Fibroblast of skin of abdomen (primary cell): ENCODE measurements at places on chromosomes 5 and 9.

- DNase-seq: peak; percentile 29
Measured at GRCh38 chr9:13020146-13021040, 245.6 kb downstream of the LURAP1L start.

GRCh38 chr9:136268318-136268717 lies 22.7 kb upstream of the QSOX2 start:
- no peak for DNase-seq

- DNase-seq: no peak
Measured at GRCh38 chr5:180690562-180690961, 41.2 kb upstream of the FLT4 start.

- peak; percentile 36 for DNase-seq
Measured at GRCh38 chr5:127313847-127314473, 23.4 kb downstream of the MEGF10 start.

DNA sequence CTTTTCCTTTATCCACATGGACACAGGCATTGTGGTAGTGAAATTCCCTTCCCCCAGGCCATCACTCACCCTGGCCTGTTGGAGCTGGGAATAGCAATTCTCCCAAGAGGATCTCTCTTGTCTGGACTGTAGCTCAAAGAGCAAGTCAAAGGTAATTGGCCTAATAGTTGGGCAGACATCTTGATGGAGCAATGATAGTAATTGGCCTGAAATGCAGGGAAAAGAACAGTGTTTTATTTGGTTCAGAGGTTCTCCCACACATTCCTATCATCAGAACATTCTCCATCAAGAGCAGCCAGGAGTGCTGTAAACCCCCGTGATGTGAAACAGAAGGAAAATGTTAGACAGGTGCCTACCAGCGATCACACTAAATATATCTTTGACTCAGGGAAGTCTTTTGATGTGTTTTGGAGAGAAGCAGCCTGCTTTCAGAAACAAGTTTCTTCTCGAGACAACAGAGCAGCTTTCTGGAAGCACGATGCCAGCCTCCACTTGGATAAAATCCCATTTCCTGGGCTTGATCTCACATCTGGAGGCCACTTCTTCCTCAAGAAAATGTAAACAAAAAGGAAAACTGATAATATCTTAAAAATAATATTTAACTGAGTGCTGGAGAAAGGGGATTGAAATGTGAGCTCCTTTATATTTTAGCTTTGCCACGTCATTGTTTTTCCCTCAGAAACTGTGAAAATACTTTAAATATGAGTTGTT lies 198.1 kb upstream of the WWC1 start:
- no peak for DNase-seq

GRCh38 chr9:93072383-93072795 lies 13.9 kb downstream of the SUSD3 start:
- DNase-seq: peak; percentile 44

GRCh38 chr9:129884220-129885017 lies 49.2 kb downstream of the USP20 start:
- DNase-seq: peak; percentile 83

DNA sequence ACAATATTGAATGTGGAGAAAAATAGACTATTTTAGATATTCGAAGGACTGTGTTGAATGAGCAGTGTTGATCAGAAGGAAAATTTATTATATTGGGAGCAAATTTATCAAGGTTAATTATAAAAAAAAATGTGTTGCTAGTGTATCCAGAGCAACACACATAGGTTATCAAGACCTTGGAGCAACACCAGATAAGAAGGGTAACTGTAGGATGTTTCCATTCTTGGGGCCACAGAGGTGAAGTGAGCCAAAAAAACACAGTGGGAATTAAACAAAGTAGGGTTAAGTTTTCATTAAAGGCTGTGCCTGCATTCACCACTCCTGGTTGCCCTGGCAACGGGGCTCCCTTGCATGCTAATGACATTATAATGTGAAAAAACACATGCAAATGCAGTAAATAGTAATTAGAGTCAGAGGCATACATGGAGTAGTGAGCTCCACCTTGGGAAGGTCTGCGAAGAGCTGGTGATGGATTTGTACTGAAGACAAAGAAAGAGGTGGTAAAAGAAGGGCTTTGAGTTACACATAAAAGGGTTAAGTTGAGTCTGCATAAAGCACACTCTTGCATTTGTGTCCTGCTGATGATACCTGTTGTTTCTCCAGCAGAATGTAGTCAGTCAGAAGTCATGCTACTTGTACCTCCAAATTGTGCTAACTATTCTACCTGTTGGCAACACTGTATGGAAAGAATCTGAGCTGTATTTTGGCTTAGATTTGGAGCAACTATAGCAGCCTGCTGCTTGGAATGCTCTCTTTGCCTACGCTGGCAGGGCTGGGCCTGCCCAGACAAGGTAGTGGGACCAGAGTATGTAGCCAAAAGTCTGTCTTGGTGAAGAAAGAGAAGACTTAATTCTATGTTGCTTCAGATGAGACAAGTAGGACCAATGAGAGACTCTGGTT lies 59.6 kb downstream of the ATG10 start:
- no peak for DNase-seq

DNA sequence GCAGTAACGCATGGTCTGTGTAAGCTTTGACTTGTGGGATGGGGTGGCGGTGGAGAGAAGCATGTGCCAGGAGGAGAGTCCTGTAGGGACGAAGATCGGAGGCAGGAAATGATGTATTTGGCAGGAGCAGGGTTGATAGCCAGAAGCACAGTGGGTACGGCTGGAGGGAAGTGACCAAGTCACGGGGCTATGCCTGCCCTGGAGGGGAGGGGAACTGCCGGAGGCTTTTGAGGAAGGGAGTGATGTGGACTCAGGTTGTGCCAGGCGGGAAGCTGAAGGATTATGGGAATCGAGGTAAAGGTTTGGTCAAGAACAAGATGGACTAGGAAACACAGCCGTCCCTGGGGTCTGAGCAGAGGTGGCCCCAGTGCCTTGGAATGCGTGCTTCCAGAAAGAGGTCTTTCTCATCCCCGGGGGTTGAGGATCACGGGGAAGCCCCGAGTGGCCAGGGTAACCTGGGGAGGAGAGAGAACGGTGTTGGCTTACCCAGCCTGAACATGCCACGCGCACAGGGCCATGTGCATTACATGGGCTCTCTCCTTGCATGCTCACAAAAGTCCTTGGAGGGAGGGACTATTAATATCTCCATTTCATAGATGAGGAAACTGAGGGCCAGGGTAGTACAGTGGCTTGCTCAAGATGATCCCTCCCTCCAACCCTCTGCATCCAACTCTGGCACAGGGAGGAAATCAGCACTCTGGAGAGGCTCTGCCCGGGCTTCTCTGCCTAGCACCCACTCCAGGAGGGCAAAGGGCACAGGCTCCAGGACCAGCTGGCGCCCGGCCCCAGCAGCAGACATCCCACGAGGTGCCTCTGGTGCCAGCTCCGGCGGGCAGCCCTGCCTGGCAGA lies 253.8 kb downstream of the PBX3 start:
- no peak for DNase-seq

DNA sequence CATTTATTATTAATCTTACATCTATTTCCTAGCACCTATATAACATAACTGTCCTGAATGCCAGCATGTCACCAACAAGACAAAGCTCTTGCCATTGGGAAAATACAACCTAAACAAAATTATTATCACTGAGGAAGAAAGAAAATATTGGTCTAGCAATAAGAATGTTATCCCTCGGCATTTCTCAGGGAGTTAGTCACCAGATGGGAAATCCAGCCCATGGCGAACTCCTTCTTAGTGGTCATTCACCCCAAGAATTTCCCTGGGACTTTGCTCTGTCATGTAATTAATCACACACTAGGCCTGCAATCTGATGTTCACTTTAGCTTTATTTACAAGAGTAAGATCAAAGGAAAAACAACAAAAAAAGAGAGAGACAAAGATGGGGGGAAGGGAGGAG lies 56.1 kb upstream of the TAS2R1 start:
- peak; percentile 63 for DNase-seq

GRCh38 chr9:106757514-106757913 lies 105.5 kb upstream of the ZNF462 start:
- DNase-seq: no peak

DNA sequence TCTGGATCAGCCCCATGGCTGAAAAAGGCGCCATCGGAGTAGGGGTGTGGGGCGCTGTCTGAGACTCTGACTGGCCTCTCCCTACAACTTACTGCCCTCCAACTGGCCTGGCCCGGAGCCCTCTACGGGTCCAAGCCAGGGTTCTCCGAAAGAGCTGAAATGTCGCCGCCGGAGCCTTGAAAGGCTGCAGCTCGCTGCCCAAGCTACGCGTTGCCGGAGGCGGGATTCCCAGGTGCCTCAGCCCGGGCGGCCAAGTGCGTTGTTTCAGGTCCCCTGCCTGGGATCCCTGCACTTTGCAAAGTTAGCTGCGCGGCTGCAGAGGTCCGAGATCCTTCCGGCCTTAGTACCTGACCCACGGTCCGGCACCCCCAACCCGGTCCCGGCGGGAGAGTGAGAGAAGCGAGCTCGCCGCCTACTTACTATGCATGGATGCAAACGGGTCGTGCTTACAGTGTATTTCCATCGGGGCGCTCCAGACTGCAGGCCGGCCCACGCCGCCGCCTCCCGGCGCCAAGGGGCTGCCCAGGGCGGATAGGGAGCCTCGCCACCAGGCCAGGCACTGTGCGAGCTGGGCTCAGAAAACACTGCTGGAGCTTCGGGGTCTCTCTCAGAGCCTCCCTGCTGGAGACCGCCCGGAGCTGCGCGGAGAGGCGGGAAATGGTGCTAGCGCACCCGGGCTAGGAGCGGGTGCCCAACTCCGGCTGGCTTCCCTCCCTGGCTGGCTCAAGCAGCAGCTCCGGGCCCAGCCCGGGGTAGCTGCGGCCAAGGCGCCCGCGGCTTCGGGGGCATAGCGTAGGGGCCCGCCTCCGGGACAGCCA lies 7.7 kb downstream of the PAX5 start:
- DNase-seq: no peak

DNA sequence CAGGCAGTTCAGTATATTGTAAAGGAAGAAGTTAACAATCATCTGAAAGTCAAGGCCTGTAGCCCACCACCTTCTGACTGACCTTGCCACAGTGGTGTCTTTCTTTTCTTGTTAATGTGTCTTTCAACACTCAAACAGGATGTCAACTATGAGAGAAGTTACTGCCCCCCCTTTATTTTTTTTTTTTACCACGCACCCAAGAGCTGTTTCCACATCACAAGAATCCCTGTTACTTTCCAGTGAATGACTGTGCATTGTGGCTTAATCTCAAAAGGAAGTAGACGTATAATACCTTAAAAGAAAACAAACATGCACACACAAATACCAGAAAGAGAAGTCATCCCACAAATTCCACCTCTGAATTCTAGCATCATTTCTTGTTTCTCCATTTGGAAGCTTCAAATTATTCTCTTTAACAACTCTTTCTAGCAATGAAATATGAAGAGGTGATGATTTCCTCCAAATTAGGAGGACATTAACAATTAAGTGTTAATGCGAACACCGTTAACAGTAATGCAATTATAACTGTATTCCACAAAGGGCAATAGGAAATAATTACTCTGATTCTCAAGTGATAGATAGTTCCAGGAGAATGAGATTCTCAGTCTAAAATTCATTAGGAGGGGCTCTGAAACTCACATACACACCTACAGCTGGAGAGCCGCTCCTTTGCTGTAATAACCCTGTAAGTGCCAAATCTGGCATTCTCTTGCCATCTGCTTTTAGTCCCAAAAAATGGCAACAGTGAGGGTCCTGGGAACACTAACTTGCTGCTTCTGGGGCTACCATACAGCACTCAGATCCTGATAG lies 201.0 kb downstream of the EFNA5 start:
- DNase-seq: peak; percentile 81

- DNase-seq: no peak
Measured at GRCh38 chr9:126347093-126347492, 20.5 kb downstream of the MVB12B start.

DNA sequence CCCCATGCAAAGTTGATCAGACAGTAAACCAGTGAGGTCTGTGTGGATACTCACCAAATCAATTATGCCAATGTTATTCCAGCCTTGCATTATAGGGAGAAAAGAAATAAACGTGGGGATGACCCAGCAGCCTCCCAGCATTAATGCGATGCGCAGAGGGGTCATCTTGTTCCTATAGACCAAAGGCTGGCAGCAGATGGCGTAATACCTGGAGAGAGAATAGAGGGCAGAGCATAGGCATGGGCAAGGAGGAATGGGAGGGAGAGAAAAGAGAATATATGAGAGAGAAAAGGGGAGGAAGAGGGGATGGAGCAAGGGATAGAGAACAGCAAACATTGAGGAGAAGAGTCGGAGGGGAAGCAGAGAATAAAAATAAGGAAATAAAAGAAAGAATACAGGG lies 131.2 kb downstream of the HTR4 start:
- DNase-seq: no peak

DNA sequence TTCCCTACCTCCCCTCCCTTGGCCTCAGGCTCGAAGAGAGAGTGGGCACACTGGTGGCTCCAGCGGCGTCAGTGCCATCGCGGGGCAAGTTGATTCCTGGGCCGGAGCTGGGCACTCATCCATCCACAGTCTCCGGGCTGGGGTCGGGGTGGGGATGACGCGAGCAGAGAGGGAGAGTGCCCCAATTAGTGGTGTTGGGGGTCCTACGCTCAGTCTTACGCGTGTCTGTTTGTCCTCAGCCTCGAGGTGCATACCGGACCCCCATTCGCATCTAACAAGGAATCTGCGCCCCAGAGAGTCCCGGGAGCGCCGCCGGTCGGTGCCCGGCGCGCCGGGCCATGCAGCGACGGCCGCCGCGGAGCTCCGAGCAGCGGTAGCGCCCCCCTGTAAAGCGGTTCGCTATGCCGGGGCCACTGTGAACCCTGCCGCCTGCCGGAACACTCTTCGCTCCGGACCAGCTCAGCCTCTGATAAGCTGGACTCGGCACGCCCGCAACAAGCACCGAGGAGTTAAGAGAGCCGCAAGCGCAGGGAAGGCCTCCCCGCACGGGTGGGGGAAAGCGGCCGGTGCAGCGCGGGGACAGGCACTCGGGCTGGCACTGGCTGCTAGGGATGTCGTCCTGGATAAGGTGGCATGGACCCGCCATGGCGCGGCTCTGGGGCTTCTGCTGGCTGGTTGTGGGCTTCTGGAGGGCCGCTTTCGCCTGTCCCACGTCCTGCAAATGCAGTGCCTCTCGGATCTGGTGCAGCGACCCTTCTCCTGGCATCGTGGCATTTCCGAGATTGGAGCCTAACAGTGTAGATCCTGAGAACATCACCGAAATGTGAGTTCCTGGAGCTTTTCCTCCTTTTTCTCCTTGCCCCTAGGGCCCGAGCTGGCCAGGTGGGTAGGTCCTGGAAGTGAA lies 861 bp downstream of the NTRK2 start:
- DNase-seq: peak; percentile 3

GRCh38 chr9:129615407-129616285 lies 5.3 kb downstream of the C9orf50 start:
- no peak for DNase-seq

DNA sequence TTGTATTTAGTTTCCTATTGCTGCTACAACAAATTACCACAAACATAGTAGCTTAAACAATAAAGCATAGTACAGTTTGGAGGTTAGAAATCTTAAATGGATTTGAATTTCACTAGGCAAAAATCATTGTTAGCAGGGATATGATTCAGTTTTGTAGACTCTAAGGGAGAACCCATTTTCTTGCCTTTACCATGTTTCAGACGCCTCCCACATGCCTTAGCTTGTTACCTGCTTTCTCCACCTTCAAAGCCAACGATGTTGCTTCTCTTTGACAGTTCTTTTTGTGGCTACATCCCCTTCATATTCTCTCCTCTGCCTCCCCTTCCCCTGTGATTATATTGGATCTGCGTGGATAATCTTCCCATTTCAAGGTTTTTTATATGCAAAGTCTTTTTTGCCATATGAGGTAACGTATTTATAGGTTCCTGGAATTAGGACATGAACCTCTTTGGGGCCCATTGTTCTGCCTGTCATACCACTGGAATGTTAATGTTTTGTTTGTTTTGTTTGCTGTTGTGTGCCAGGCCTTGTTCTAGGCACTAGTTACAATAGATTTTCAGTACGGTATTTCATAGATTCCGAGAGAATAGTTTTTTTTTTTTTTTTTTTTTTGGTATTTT lies 54.1 kb downstream of the UHRF2 start:
- DNase-seq: no peak
